Sigmoid colon (tissue), 7 donors: ENCODE measurements at places on chromosomes 5 and 9.

DNA sequence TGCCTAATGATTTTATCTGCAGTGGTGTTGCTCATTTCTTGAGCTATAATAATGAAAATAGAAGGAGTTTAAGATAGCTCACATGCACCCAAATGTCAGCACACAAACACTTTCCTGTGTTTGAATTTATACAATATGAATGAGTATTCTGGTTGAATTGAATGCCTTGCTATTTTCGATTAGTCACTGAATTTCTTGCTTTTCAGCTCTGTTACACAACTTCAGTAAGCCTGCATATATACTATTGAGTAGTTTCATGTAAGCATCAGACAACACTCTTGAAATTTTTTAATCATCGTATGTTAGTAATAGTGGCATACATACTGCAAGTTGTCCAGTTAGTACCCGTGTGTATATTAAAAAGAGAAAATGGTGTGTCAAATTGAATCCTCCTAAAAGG, 281.5 kb upstream of the GRIA1 start:
- H3K4me1 ChIP-seq = no peaks in the 10 kb centered on the region
- no peak overlapping the region for H3K4me3 ChIP-seq
- H3K27me3 ChIP-seq = no peaks in the 10 kb centered on the region
- H3K27ac ChIP-seq = no peak overlapping the region
- DNase-seq = no peak

DNA sequence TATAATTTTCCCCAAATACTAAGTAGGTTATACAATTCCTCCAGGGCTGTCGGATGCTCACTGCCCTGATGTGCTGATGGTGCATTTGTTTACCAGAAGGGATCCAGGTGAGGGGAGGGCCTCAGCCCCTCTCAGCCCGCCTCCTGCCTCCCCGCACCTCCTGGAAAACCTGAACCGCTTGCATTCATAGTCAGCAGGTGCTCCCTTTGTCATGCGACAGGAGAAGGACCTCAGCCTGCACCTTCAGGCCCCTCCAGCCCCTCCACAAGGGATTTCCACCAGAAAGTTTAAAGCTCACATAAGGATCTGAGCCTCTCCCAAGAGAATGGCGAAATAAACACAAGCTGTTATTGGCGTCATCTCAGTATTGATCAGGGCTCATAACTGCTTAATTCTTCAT, 36.5 kb upstream of the NTNG2 start:
- DNase-seq = no peak
- no peaks in the 10 kb centered on the region for H3K4me1 ChIP-seq
- H3K36me3 ChIP-seq = no peaks in the 10 kb centered on the region

DNA sequence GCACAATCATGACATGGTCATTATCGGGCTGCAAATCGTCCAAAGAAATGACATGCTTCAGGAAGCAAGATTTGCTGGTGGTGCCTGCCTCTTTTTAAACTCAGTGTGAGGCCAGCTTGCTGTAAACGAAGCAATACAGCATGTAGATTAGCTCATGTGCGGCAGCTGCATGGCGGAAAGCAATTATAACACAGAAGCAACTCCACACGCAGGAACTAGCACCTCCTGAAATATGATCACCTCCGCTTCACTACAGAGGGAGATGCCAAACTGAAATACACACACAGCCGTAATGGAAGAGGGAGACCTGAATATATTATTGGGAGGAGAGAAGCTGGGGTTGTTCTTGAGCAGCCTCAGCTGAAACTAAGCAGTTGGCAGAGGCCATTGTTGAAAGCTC, 312.5 kb downstream of the PSAT1 start:
- no peaks in the 10 kb centered on the region for H3K36me3 ChIP-seq
- no peaks in the 10 kb centered on the region for H3K27me3 ChIP-seq
- H3K27ac ChIP-seq = no peak overlapping the region
- H3K4me1 ChIP-seq = no peaks in the 10 kb centered on the region

GRCh38 chr5:89270901-89271300, 387.9 kb upstream of the MEF2C start:
- no peak overlapping the region for H3K4me3 ChIP-seq
- DNase-seq = no peak
- no peak overlapping the region for H3K27ac ChIP-seq
- H3K4me1 ChIP-seq = no peaks in the 10 kb centered on the region
- no peaks in the 10 kb centered on the region for H3K36me3 ChIP-seq
